Esophagus squamous epithelium (tissue), 5 donors: ENCODE measurements at places on chromosomes 6 and 20.

- DNase-seq: no peak
Measured at GRCh38 chr20:9889270-9889981, 50.5 kb upstream of the PAK5 start.

DNA sequence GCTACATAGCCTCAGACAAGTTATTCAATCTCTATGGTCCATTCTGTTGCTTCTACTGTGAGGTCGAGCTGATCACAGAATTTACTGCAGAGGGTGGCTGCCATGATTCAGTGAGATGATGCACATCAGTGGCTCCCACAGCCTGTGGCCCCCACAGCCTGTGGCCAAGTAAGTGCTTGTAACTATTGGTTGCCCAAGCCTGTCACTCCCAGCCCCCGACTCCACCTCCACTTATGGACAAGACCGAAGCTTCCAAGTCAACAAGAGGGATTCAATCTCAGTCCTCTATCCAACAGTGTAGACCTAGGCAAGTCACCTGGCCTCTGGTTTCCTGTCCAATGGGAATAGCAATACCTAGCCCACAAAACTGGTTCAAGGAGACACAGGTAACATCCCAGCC lies 8.2 kb downstream of the KCNK5 start:
- DNase-seq: no peak

- DNase-seq: no peak
Measured at GRCh38 chr6:153673225-153673624, 365.8 kb upstream of the OPRM1 start.

- DNase-seq: no peak
Measured at GRCh38 chr6:34731393-34732060, 25.8 kb upstream of the SNRPC start.

GRCh38 chr6:43146709-43147688 lies 24.1 kb upstream of the SRF start:
- no peak for DNase-seq

- DNase-seq: no peak
Measured at GRCh38 chr6:46720401-46720800, 14.8 kb downstream of the PLA2G7 start.

- no peak for DNase-seq
Measured at GRCh38 chr6:137342607-137343190, 123.5 kb upstream of the IFNGR1 start.
